H7 (cell line): ENCODE measurements at places on chromosomes 1 and 21. TPM values are rescaled to one million over a fixed set of nuclear protein-coding genes. Genes with fewer than 3 reads are reported as not detected.

Gene KDM5B
- total RNA-seq, result 126 and 167 TPM in 2 replicates

Gene ADAM30
- total RNA-seq, result not detected in 2 replicates

Gene CLCA1
- total RNA-seq, result not detected in 2 replicates

Gene CCDC17
- 3.0 and 7.4 TPM in 2 replicates for total RNA-seq

Gene ILDR2
- 0.11 and 0.21 TPM in 2 replicates for total RNA-seq

Gene ST6GALNAC3
- total RNA-seq, result 4.1 and 4.3 TPM in 2 replicates

Gene DNALI1
- 3.3 and 4.0 TPM in 2 replicates for total RNA-seq
